ENCODE measurements at places on chromosomes 7 and 10.

GRCh38 chr10:48782386-48782785 is 97.7 kb downstream of the WDFY4 start:
- DNase-seq, result no peak

GRCh38 chr10:70587045-70587658 is 15.4 kb downstream of the PRF1 start:
- no peak for DNase-seq

GRCh38 chr7:21642422-21642821 is 99.6 kb downstream of the DNAH11 start:
- no peak for DNase-seq

- no peak for DNase-seq
Measured at GRCh38 chr7:151648429-151648828, 128.7 kb upstream of the RHEB start.

GRCh38 chr7:22944022-22944421 is 69.9 kb downstream of the HYCC1 start:
- no peak for DNase-seq

DNA sequence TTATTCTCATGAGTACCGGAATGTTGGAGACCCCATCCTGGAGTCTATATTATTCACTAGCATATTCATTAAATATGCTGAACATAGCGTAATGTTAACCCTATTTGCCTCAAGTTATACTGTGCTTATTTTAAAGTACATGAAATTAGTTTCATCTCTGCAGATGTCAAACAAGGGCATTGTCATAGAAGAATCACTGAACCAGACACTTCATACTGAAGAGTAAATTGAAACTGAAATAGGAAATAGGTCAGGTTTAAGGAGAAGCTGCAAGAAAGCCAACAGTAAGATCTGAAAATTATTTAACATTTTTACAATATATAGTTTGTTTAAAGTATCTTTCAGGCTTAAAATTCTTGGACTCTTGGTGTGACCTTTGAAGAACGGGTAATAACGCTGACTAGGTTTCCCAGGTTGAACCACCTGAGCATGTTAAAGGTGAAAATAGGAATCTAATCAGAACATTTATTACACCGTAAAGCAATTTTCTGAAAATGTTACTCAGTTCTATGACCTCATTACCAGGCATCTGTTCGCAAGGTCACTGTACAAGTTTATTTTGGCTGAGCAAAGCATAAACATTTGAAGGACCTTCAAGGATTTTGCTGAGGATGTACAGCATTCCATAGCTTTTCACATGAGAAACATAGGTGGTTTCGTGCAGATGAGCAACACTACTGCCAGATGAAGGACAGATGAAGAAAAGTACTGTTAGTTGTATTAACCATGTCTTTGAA is 82.7 kb downstream of the REEP3 start:
- no peak for DNase-seq

DNA sequence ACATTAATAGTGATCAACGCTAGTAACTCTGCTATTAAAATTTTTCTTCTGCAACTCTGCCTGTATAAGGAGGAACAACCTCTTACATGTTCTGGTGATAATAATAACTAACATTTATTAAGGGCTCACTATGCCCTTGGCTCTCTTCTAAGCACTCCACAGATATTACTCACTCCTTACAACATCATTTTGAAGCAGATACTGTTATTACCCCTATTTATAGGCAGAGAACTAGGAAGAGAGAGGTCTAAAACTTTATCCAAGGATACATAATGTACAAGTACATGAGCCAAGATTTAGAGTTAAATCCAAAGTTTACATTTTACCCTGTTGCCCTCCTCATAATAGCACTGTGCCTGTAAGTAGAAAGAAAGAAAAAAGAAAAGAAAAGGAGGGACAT is 205.6 kb downstream of the DYNC1I1 start:
- no peak for DNase-seq

DNA sequence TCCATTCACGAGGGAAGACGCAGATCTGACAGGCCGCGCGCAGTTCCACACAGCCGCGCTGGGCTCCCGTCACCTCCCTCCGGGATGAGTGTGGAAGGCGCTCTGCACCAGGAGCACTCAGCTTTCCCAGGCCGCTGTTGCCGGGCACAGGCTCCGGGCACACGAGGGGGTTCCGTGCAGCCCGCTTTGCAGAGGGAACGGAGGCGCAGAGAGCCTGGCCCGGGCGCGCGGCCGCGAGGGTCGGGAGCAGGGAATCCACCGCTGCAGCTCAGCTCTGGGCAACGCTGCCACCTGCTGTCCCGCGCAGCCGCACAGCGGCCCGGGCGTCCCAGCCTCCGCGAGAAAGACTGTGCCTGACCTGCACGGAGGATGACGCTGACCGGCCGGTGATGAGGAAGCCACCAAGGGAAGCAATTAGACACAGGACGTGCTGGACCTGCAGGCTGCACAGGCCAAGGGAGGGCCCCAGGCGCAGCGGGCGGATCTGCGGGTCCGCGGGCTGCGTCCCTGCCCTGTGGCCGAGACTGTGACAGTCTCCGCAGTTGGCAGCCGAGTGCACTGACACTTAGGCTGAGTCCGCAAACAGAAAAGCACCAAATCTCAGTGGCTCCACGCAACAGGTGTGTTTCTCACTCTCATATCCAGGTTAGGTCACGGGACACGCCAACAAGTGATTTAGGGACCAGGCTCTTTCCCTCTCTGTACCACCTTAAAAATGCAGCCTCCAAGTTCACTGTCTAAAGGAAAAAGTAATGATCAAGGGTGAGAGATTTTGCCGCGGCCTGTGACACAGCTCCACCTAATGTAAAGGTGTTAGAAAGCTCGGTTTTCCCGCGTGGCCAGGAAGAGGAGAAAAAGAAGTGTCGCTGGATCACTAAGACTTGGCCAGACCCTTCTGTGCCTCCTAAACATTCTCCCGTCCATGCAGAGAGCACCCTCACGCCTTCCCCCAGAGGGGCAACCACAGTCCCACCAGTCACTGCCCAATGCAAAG is 94.5 kb downstream of the SEC61G start:
- DNase-seq, result no peak

DNA sequence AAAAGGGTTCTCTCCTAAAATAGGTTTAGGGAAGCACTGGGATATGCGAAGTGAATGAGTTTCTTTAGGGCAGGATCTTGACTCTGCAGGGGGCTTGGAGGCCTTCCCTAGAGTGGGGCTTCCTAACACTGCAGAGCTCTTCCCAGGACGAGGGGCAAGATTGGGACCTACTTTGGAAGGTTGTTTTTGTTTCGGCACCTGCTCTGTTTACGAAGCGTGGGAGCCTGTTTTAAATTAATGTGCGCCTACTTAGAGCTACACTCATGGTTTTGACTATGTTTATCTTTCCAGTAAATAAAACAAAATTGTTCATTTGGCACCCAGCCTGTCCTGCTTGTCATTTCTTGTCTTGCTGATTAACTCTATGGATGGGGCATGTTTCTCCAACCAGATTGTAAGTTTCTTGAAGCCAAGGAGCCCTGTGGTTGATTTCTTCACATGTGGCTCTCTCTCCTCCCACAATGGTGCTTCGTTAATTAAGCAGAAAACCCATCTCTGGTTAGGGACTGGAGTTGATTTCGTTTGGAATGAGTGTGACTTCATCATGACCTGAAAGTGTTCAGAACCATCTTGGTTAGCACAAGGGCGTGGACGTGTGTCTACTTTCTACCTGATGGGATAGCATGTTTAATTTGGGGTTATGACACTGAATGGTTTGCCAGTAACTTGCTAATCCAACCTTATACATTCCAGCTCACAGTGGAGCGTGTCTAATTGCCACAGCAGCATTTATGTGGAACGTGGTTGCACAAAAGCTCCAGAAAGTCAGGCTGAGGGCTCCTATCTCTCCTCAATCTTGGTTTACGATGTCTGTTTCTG is 98.1 kb downstream of the TCF7L2 start:
- no peak for DNase-seq

- no peak for DNase-seq
Measured at GRCh38 chr10:97659589-97659988, 19.1 kb downstream of the PI4K2A start.

GRCh38 chr10:81157681-81158080 is 620.0 kb downstream of the SH2D4B start:
- DNase-seq, result no peak

GRCh38 chr10:34413756-34414587 is 401.1 kb downstream of the PARD3 start:
- no peak for DNase-seq

- DNase-seq, result no peak
Measured at GRCh38 chr7:113083132-113083815, 3.4 kb downstream of the GPR85 start.

- DNase-seq, result peak; percentile 23
Measured at GRCh38 chr10:113736576-113736975, 14.9 kb upstream of the PLEKHS1 start.

GRCh38 chr10:110165239-110165638 is 42.2 kb upstream of the MXI1 start:
- DNase-seq, result no peak

DNA sequence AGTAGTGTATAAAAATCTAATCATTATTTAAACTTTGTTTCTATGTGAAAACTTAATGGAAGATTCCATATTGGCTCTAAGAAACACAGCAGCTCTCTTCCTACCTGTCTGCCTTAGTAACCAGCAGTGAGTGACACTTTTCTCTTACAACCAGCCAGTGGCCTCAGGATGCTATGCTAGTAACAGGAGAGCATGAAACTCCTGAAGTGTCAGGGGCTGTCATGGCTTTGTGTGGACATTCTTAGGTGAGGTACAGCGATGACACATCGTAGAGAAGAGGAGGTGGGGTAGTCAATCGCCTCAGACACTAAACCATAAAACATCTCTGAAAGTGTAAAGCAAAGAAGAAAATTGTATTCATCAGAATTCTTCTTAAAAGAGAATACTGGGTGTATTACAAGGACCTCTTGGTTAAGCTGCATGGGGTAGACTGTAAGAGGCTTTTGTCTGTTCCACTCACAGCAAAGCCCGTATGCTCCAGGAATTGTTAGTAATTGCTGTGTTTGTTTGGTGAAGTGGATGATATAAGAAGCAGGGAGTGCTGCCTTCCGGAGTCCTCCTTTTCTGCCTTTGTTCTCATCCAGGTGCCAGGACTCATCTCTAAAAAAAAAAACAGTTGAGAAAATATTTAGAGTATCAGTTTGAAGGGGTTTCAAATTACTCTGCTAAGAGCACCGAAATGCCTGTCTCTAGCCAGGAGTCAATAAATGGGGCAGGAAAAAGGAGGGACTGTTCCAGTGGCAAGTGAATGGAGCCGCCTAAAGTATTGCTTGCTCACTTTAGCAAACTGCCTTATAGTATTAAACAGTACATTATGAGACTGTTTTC is 518.8 kb downstream of the CNTNAP2 start:
- DNase-seq, result no peak

DNA sequence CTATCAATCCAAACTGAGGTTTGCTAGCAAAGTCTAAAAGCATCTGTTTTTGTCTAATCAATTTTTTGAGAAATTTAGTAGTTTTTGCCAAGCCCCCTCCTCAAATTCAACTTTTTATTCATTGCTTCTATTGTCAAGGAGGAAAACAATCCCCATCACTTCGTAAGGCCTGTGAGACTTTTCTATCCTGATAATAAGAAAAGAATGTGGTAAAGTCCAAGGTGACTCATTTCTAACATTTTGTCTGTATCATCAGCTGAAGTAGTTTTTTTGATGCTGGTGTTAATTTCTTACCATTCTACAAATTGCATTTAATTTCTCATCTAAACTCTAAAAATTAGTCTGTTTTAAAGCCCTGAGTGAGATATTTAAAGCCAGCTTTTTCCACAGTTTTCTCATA is 11.7 kb downstream of the ANK3 start:
- DNase-seq, result no peak

- DNase-seq, result no peak
Measured at GRCh38 chr10:76552091-76552873, 1085.3 kb downstream of the KCNMA1 start.

- no peak for DNase-seq
Measured at GRCh38 chr10:107492389-107492788, 327.9 kb upstream of the SORCS1 start.

DNA sequence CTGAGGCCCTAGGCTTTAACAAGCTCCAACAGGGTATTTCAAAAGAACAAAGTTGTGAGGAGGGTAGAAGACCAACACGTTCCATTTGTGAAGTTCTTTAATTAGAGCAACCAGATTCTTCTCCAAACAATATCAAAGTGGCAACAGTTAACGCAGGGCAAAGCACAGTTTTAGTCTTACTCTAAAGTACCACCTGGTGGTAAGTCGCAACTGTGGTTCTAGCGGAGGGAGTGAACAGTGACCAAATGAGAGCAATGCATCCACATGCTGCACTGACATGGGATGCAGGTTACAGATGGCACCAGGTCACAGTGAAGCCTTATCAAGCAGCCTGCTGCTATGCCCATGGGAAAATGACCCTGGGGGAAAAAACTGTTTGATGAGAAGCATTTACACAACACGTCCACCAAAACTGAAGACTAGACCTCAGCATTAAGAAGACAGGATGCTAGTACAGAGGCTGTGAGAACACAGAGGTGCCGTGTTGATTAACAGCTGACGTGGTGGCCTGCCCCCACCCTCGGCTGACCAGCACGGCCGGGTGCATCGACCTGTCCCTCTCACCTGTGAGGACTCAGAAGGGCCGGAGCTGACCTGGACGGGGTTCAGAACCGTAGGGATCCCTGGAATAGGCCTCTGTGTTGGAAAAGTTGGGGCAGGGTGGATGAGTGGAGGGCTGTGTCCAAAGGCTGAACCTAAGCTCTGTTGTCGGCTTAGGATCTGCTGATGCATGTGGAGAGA is 211.2 kb downstream of the GLI3 start:
- no peak for DNase-seq

DNA sequence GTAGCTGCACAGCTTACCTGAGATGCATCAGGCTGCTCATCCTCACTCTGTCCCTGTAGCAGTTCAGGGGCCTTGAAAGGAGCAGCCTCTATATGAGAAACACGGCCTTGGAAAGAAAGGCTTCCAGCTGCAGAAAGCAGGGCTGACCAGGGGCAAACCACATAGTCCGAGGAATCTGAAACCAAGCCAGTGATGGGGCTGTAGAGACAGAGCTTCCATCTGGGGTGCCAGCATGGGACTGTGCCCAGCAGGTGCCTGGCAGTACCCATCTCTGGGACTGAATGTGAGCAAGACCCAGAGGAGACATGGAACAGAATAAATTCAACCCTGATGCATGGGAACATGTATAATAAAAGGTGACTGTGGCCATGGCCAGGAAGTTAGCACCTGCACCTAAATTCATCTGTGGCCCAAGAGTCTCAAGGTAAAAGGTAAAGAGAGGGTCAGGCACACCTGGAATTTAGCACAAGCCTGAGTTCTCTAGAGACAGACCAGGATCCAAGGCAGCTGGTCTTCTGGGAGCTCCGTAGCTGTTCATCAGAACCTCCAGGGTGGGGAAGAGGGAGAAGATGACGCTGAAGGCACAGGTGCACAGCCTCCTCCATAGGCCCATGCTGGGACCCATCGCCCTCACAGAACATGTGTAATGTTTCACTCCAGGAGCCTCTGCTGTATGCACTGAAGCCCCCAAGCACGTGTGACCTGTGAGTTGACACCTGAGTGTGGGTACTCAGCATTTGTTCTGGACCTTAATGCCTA is 25.3 kb downstream of the FRMPD2 start:
- no peak for DNase-seq

DNA sequence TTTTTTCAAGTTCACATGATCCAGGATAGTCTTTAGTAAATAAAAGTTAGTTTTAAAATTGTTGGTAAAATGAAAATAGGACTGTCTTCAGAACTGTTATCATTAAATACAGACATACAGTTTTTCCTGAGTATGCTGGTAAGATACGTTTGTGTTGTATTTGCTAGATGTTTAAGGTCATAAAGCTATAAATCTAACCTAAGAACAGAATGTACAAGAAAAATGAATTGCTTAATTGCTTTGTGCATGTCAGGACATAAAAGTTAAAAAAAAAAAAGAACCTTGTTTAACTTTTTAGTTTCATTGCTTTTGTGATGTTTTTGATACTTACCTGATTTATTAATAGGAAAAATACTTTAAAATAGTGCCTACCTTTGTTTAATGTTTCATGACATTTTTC is 29.2 kb upstream of the CLDN4 start:
- DNase-seq, result no peak
